ENCODE measurements at places on chromosomes 6 and 20.

DNA sequence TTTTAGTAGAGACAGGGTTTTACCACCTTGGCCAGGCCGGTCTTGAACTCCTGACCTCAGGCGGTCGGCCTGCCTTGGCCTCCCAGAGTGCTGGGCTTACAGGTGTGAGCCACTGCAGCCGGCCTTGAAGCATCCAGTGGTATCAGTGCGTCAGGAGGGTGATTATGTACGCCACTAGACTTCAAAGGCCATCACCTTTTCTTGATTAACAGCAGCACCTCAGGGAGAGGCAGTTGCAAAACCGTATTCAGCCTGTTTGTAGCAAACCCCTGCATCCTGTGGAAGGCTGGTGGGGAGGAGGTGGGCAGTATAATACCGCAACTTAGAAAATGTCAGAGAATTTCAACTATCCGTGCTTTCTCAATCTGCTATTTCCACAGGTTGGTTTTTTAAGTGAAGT is 27.3 kb upstream of the SHLD1 start:
- DNase-seq: no peak

- no peak for DNase-seq
Measured at GRCh38 chr20:33130568-33131061, 37.3 kb upstream of the BPIFA2 start.

GRCh38 chr6:148263010-148263409 is 79.6 kb upstream of the SASH1 start:
- DNase-seq: no peak

GRCh38 chr20:36098364-36098763 is 56.2 kb upstream of the EPB41L1 start:
- DNase-seq: no peak

GRCh38 chr6:118186672-118187567 is 279.9 kb downstream of the SLC35F1 start:
- no peak for DNase-seq

- no peak for DNase-seq
Measured at GRCh38 chr6:122894791-122895190, 101.2 kb upstream of the CLVS2 start.

GRCh38 chr20:2955257-2955970 is 82.1 kb downstream of the PTPRA start:
- DNase-seq: peak; percentile 18

GRCh38 chr20:1748777-1749176 is 91.2 kb upstream of the SIRPG start:
- DNase-seq: no peak

- no peak for DNase-seq
Measured at GRCh38 chr6:143164565-143165105, 103.9 kb downstream of the AIG1 start.

- no peak for DNase-seq
Measured at GRCh38 chr6:34600796-34601195, 44.7 kb upstream of the SPDEF start.

GRCh38 chr20:62232194-62232593 is 6.1 kb upstream of the OSBPL2 start:
- DNase-seq: no peak

- no peak for DNase-seq
Measured at GRCh38 chr20:11912013-11912658, 5.6 kb upstream of the BTBD3 start.

DNA sequence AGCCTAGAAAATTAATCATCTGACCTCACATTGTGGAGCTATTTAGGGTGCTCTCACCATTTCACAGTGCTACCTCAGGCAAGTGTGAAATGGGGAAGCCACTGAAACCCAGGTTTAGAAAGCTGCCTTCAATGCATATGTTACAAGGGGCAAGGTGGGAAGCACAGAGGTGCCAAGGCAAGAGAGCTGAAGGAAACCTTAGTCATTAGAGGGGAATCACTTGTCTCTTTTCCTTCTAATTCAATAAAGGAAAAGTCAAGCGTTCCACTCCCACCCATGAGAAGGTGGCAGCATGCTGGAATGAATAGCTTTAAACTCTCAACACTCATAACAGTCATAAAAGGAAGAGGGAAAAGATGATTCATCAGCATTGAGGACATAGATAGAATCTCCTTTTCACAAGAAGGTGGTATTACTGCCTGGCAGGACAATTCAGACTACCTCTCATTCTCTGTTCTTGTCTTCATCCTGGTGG is 251.9 kb upstream of the IRAK1BP1 start:
- no peak for DNase-seq

DNA sequence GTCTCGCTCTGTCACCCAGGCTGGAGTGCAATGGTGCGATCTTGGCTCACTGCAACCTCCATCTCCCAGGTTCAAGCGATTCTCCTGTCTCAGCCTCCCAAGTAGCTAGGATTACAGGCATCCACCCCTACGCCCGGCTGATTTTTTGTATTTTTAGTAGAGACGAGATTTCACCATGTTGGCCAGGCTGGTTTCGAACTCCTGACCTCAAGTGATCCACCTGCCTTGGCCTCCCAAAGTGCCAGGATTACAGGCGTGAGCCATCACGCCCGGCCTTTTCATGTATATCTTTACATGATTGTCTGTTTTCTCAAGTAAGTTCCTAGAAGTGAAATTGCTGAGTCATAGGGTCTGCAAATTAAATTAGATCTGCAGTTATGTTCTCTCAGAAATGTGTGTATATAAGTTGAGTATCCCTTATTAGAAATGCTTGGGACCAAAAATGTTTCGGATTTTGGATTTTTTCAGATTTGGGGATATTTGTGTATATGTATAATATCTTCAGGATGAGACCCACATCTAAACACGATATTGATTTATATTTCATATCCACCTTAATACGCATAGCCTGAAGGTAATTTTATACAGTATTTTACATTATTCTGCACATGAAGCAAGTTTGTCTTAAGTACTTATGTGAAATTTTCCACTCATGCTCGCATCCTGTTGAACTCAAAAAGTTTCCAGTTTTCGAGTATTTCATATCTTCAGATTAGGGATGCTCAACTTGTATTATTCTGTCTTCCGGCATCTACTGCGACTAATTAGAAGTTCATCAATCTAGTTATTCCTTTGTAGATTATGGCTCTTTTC is 40.4 kb downstream of the TAB2 start:
- DNase-seq: no peak

GRCh38 chr6:167984876-167985604 is 12.4 kb upstream of the KIF25 start:
- no peak for DNase-seq

DNA sequence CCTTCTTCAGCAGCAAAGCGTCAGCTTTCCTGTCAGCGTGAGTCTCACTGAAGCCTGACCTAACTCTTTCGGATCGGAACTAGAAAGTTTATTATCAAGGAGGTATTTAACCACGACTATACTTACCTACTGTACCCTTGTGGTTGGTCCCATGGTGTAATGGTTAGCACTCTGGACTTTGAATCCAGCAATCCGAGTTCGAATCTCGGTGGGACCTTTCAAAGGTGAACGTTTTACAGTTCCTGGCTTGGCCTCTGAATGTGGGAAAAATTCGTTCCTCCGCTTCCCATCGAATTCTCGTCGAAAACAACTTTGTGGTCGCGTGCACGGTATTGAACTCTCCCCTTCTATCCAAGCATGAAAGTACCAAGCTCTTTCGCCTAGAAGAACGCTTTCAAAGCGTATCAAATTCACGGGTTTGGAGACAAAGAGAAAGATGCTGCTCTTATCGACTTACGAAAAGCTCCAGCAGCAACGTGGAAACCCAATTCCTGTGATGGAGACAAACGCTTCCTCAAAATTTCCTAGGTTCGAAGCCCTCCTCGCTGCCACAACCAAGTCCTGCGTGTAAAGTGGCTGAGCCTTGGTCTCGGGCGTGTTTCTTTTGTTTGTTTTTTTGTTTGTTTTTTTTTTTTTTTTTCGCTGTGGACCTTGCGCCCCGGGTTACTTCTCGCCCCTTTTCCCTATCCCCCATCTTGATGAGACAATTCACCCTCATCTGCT is 63.7 kb downstream of the GPX5 start:
- peak; percentile 70 for DNase-seq

DNA sequence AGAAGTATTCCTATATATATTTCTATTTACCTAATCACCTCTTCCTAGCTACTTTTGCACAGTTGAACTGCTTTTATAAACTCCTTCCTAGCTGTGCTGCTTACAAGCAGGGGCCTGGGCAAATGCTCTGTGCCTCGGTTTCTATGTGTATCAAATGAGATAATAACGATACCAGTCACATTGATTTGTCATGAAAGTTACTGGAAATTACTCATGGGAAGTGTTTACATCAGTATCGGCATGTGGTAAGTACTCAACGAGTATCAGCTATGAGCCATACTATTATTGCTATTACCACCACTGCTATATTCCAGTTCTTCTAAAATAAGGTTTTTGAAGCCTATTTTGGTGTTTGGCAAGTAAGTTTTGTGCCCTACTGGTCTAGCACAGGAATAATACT is 4.9 kb downstream of the LAMA4 start:
- DNase-seq: no peak

DNA sequence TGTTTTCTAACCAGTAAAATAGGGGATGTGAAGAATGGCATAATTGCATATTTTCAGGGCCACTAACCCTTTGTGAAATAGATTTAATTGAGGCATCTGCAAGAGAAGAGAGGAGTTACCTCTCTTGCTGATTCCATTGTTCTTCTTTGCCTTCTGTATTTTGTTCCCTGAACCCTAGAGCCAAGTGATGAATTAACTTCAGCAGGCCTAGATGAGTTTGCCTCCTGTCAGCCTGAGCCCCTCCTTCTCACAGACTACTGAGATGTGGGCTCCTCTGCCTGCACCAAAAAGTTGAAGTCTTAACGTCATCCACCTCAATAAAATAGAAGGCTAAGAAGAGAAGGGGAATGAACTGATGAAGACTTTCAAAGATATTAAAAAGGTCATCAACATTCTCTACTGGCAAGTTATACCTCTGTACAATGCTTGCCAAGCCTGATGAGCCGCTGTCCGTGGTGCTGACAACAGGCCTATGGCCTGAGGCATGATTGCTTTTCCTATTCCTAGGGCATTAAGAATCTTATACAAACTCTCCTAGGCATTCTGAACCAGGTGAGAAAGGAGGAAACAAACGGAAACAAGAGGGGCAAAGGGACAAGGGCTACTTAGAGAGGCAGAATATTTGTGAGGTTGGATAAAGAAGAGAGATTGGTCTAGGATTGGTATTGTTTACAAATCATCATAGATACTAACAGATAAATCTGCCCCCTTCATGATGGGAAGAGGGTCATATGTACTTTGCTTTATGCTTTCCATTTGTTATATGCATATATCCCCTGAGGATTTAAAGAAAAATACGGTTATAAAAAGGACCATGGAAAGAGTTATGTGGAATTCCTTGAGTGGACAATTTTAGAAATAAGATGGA is 46.8 kb downstream of the CD24 start:
- peak; percentile 54 for DNase-seq
